Lung (tissue), 17 donors: ENCODE measurements at places on chromosomes 11 and 22.

DNA sequence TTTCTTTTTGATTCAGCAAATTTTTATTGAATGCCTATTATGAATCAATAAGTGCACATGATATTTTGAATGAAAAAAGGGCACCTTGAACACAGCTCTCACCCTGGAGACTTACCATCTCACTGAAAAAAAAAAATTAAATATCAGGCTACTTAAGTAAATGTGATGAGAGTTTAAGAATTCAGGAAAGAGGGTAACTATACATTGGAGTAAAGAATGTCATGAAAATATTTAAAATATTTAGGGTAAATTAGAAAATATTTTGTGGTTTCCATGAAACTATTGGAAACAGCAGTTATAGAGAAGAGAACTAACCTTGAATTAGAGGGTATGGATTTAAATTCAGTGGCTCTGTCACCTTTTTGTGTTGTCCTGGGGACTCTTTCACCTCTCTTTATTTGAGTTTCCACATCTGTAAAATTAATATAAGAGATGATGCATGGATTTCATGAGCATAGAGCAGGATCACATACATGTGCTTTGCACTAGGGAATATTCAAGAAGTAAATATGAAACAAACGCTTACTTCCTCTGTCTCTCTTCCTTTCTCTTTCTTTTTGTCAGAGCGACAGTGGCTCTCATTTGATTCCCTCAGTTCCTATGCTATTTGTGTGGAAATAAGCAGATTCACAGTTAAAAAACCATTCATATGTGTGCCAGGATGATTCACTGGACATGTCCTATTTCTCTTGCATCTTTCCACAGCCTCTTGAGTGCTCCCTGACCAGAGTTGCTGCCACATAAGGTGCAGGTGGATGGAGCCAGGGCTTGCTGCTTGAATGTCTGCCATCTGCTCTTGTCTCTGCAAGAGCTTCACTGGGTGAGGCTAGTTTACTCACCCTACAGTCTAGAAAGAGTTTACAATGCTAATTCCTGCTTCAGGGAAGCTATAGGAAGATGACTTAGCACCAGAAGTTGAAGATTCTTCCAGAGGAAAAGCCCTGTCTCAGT lies 533.1 kb downstream of the ETS1 start:
- DNase-seq, result no peak

- no peak for DNase-seq
Measured at GRCh38 chr11:88435415-88435814, 97.9 kb upstream of the CTSC start.

GRCh38 chr11:10934293-10934860 lies 76.5 kb upstream of the ZBED5 start:
- peak; percentile 39 for DNase-seq

GRCh38 chr22:50531962-50532674 lies 2.3 kb upstream of the TYMP start:
- DNase-seq, result peak; percentile 79

- DNase-seq, result peak; percentile 76
Measured at GRCh38 chr22:28903080-28903479, 19.7 kb downstream of the ZNRF3 start.

DNA sequence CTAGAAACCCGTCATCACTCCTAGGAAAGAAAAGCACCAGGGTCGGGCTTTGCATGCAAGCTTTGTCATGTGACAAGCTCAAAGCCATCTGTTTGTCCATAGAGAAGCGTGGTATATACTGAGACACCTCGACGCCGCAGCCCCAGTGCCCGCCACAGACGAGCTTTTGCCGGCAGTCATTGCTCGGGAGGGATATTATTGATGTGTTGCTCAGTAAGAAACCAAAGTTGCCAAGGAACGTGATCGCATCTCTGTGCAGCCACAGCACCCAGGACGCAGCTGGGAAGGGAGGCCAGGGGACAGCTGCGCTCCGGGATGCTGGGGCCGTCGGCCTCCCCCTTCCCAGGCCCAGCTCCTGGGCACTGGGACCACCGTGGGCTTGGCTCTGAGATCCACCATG lies 89.5 kb upstream of the KCNQ1OT1 start:
- peak; percentile 10 for DNase-seq

DNA sequence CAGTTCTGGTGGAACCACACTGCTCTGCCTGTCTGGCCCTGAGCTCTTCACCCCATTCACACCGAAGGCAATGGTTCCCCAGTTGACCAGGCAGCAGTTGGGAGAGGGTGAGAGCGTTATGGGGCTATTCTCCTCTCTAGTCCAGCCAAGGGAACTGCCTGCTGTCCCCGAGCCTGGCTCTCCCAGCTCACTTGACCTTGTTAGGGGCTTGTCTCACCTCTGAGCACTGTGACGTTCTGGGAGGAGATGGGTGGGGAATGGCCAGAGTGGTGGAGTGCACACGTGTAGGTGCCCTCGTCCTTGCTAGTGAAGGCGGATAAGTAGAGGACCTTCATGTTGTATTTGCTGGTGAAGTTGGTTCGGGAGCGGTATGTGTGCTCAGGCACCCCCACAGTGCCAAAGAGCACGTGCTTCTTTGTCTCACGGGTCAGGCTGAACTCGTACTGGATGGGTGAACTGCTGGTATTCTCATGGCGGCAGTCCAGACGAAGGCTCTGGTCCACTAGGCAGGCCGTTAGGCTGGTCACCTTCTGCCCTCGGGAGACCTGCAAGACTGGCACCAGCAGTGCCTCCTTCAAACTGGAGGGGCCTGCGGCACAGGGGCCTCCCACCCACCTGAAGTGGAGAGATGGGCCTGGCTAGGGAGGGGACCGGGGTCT lies 3.0 kb downstream of the THY1 start:
- DNase-seq, result no peak

DNA sequence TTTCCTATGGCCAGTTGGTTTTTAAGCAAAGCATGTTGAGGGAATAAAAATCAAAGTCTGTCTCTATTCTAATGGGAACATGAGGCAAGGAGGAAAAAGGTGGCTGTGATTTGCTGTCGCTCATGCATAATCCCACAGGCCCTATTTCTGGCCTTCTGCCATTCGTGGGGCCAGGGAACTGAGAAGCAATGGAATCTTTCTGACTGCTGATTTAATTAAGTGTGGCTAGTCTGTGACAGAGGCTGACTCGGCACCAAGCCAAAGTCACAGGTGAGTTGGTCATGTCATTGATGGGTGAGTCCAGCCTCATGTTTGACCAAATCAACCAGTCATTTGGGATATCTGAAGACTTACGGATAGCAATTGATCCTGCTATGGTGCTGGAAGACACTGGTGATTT lies 429.3 kb upstream of the CADM1 start:
- DNase-seq, result no peak
